ENCODE measurements at places on chromosomes 13 and 19. TPM values are rescaled to one million over a fixed set of nuclear protein-coding genes. Genes with fewer than 3 reads are reported as not detected.

The CCDC70 gene
- total RNA-seq, result not detected

The ZNF726 gene
- 2.1 TPM for total RNA-seq

The WDR88 gene
- total RNA-seq, result not detected

The RNF17 gene
- total RNA-seq, result not detected

The CHAF1A gene
- total RNA-seq, result 9.3 TPM
